ENCODE measurements at places on chromosomes 2 and 18.

GRCh38 chr2:24508878-24509277 is 17.8 kb downstream of the NCOA1 start:
- no peak for DNase-seq

- DNase-seq, result no peak
Observed at GRCh38 chr2:239528146-239528545, 127.3 kb upstream of the HDAC4 start.

DNA sequence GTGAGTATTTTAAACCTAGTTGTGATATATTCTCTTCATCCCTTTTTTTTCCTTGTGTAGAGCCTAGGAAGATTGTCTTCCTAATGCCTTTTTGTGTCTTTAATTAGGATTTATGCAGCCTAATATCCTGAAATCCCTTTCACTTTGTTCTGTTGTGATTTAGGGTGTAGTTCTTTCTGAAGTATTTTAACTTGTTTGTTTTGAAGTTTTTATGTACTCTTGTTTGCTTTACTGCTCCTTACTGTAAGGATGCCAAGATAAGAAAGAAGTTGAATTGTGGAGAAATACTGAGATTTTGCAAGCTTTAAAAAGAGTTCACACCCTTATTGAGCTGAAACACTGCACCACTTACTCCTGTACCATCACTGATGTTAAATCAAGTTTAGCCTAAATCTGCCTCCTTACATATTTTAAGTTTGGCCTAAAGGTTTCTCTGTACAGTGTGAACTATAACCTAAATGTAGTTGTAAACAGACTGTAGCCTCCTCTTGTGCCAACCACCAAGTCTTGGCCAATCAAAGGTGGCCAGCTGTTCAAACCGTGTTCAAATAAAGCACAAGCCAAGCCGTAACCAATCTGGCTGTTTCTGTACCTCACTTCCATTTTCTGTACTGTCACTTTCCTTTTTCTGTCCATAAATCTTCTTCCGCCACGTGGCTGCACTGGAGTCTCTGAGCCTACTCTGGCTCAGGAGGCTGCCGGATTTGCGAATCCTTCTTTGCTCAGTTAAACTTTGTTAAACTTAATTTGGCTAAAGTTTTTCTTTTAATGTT is 17.7 kb upstream of the ACOXL start:
- DNase-seq, result no peak

DNA sequence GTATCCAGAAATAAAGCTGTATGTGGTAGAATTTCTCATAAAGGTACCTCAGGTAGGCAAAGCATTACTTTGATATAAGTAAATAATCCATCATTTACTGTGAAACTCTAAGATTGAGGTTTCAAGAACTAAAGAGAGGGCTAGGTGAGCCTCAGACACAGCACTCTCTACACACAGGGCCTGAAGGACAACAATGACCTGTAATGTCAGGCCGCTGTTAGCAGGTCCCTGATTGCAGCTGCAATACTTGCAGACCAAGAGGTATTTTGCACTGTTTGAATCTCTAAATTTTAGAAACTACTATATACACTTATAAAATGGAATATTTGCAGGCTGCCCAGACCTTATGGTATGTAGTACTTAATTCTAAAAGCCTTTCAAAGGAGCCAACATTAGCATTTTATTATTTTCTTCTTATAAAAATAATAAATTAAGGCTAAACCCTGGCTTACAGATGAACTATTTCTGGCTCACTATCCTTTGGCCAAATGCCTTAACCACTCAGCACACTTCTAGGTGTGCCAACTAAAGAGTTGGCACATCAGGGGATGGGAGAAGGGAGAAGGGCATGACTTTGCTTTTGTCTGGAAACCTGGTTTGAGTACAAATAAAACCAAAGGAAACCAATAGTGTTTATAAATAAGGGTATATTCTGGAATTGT is 66.7 kb upstream of the SLC39A10 start:
- no peak for DNase-seq

GRCh38 chr2:160920791-160921303 is 239.4 kb upstream of the TANK start:
- DNase-seq, result no peak

DNA sequence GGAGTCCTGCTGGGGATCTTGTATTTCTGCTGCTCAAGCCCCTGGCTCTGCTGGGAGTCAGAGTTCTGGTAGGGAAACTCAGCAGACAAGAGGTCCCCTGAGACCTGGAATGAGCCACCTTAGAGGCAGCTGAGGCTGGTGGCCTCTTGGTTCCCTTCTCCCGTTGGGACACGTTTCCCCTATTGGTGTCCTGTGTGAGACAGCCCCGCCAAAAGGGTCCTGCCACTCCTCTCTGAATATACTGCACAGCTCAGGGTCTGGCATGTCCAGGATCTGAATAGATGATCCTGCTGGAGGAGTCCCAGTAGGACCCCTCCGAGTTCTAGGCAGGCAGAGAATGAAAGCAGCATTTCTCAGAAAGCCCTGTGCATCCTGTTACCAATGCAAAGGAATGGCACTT is 2.0 kb upstream of the RALB start:
- no peak for DNase-seq

DNA sequence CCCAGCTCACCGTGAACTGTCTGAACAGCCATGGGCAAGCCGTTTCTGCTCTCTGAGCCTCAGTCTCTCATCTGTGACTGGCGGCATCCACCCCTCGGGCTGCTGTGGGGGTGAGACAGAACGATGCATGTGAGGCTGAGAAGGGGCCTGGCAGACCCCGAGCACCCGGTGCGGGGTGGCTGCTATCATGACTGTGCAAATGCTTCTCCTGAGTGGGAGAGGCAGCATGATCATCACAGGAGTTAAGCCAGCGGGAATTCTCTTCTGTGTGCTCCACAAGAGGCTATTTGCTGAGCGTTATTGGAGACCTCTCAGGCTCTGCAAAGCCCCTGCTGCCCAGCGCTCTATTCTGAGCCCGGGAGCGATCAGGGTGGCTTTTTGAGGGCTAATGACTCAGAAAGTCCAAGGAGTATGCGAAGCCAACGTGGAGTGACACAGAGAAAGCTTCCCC is 45.8 kb upstream of the ID2 start:
- no peak for DNase-seq

DNA sequence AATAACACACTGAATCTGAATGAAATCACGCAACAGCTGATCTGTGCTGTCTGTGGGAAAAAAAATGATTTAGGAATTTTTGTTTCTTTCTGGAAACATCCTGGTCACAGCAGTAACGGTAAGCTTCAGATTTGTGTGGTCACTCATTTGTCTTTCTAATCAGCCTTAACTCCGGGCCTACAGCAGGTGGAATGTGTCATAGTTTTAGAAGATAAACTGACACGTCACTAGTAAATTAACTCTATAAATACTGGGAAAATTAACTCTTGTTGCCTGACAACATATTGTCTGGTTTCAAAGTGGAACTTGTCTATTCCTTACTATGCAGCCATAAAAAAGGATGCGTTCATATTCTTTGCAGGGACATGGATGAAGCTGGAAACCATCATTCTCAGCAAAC is 58.1 kb upstream of the NCK2 start:
- DNase-seq, result no peak

DNA sequence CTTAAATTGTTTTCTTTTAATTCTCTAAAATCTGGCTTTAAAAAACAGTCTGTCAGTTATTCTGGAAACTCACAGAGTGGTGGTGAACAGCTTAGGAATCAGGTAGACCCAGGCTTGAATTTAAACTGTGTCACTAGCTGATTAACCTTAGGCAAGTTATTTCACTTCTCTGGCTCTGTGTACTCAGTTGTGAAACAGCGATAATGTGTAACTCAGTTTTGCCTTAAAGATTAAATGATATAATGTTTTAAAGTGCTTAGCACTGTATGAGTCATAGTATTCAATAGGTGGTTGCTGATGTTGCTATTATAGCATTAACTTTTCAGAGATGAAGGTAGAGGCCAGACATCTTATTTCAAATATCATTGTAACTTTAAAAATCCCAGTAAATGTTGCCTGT is 40.7 kb downstream of the PKP4 start:
- DNase-seq, result no peak

- DNase-seq, result no peak
Observed at GRCh38 chr2:212815453-212815852, 276.9 kb upstream of the ERBB4 start.

DNA sequence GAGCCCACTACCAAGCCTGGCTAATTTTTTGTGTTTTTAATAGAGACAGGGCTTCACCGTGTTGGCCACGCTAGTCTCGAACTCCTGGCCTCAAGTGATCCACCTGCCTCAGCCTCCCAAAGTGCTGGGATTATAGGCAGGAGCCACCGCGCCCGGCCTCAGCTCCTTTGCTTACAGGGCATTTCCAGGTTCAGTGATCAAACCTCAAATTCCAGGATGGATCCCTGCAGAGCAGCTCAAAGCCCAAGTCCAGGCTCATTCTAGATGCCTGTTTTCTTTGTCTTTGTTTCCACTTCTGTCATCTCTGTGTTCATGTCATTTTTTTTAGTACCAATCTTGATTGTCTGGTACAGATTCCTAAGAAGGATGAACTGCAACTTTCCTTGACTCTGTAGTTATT is 41.9 kb downstream of the TNFRSF11A start:
- no peak for DNase-seq

GRCh38 chr2:73008766-73009135 is 62.8 kb downstream of the SFXN5 start:
- no peak for DNase-seq

DNA sequence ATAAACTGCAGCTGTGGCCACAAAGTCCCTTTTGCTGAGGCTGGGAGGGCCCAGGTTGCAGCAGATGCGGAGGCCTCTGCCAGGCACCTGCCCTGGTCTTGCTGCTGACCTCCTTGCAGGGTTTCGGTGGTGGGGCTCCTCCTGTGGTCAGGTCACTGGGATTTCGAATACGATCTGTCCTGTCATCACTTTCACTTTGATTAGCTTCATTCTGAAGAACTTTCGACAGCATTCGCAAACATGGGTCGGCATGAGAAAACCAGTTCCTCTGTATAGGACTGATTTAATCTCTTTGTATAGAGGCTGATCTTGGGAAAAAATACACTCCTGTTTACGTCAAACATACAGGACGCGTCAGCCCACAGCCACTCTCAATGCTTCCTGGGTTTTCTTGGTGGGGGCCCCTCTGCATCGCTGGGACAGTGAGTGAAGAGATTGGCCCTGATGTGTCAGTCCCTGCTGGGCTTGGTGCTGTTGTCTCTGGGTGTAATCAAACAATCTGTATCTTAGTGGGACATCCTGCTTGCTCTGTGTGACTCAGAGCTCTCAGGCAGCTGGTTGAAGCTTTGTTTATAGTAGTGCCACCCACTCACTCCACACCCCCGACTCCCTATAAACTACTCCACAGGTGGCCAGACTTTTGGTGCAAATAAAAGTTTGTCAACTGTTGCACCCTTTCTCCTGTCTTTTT is 209.4 kb upstream of the CXCR4 start:
- DNase-seq, result no peak

DNA sequence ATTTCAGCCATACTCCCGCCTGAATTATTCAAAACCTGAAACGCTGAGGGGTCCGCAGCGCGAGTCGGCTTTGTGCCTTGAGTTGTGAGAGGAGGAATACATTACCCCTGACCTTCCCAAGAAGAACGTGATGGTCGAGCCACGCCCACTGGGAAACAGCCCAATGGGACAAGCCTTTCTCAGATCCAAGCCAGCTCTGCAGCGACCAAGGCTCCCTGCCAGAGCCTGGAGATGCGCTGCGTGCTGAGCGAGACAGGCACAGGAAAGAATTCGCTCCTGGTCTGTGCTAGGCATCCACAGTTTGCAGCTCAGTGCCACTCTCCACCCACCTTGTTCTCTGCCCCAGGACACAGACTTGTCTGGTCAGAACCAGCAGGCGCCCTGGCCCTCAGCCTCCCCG is 74.1 kb upstream of the GLI2 start:
- DNase-seq, result no peak

DNA sequence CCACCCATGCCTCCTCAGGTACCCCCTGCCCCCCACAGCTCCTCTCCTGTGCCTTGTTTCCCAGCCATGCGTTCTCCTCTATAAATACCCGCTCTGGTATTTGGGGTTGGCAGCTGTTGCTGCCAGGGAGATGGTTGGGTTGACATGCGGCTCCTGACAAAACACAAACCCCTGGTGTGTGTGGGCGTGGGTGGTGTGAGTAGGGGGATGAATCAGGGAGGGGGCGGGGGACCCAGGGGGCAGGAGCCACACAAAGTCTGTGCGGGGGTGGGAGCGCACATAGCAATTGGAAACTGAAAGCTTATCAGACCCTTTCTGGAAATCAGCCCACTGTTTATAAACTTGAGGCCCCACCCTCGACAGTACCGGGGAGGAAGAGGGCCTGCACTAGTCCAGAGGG is 803 bp upstream of the DES start:
- DNase-seq, result no peak

- DNase-seq, result no peak
Observed at GRCh38 chr2:219572237-219573001, at the start of gene INHA. TSS of gene INHA (plus strand) at chr2:219572310. CDS start at chr2:219572375, 65 bp downstream.

Measured in NCI-H1436 treated with DMSO at 0.1 percent for 48 hours (cell line).